D721Med (cell line): ENCODE measurements at places on chromosomes 13 and 19.
A peak's percentile ranks its signal among the peaks of the same experiment; 100 is the strongest.

DNA sequence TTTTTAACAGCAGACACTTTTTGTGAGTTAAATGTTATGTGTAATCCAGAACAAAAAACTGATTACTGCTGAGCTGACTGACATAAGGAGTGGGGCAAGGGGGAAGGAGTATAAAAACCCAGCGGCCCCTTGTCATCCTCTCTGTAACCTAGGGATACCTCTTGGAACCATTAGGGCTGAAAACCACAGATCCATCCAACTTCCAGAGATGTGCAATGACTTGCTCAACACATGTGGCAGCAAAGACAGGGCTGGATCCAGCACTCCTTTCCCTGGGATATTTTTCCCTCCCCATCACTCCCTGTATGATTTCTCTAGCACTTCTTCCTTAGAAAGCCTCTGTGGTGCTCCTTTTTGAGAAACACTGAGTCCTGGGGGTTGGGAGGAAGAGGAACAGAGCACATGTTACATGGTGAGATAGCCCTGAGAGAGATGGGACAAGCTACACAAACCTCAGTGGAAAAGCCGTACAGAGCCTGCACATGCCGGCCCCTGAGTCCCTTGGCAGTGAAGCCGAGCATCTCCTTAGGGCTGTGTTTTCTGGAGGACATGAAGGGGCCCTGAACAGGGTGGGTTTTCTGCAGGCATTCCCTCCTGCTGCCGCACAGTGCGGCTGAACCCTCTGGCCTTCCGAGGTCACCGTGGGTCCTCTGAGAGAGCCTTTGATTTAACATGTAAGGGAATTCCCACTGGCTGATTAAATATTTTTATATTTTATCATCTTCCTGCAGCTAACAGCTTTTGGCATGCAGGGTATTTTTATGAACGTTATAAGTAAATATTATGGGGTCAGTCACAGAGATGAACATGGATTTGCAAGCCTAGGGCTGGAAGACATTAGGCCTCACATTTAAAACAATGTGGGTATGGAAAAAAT lies 219.9 kb downstream of the COG6 start:
- DNase-seq, result no peak

DNA sequence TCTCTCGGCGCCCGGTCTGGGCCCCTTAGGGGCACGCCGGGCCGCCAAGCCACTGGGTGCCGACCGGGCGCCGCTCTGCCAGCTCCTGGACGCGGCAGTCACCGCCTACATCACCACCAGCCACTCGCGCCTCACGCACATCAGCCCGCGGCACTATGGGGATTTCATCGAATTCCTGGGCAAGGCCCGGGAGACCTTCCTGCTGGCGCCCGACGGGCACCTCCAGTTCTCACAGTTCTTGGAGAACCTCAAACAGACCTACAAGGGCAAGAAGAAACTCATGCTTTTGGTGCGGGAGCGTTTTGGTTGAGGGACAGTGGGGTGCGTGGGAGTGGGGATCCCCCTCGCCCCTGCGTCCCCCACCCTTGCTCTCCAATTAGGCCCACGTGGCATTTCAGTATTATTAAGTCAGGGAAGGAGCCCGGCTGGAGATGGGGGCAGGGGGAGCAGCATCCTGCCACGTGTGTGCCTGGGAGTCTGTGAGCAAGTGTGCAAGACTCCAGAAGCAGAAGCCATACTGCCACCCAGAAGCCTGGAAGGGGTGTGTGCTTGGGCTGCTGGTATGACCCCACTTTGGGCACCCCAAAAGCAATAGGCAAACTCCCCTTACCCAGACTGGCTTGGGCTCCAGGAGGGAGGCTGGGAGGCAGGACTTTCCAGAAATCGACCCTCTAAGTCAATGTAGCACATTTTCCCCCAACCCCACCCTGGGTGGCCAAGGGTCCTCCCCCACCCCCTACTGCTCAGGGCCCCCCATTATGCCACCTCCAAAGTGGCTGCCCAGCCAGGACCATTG lies 35.7 kb downstream of the ZSWIM4 start:
- DNase-seq, result no peak

- DNase-seq, result no peak
These were observed 77.0 kb downstream of the STARD13 start for GRCh38 chr13:33208290-33209220.

- DNase-seq, result no peak
These were observed 1286.9 kb upstream of the PCDH20 start for GRCh38 chr13:62702502-62702901.

- DNase-seq, result no peak
These were observed 1756.9 kb downstream of the PCDH9 start for GRCh38 chr13:65473196-65473595.

- no peak for DNase-seq
These were observed 24.9 kb downstream of the PIAS4 start for GRCh38 chr19:4032436-4032835.

GRCh38 chr13:51292000-51292565 lies 47.4 kb upstream of the SERPINE3 start:
- DNase-seq, result no peak

- DNase-seq, result no peak
These were observed 1.3 kb downstream of the SELENOV start for GRCh38 chr19:39516270-39516669.

GRCh38 chr19:10751109-10751953 lies 33.5 kb downstream of the DNM2 start:
- no peak for DNase-seq

GRCh38 chr19:41995959-41996797 lies 2.1 kb upstream of the ATP1A3 start:
- DNase-seq, result peak; percentile 63

DNA sequence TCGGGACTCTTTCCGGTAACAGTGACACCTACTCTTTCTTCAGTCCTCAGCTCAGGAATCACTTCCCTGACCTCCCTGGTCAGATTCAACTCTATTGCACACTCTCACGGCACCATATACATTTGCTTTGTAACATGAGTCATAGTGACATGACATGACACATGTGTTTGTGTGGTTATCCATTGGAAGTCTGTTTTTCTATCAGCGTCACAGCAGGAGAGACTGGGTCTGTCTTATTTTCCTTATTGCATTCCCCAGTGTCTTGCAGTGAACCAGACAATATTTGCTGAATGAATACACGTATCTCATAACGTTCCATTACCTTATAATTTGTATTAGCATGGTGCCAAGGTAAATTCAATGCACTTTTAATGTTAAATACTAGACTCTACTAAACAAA lies 102.0 kb downstream of the DCLK1 start:
- DNase-seq, result no peak

DNA sequence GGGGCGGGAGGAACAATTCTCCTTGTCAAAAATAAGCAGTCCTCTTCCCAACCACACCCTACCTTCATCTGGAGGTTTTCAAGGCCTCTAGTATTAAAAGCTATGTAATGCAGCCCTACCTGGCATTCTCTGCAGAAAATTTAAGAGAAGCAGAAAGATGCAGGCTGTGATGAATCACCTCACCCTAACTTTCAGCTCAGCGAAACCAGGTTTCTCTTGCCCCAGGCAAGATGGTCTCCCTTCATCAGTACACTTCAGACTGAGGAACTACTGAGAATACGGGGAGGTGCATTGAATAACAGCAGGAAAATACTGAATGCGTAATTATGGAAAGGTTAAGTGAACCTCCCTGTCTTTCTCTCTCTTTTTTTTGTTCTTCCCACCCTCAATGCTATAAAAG lies 437.6 kb upstream of the KLF12 start:
- no peak for DNase-seq

- DNase-seq, result no peak
These were observed 48.5 kb downstream of the GAS6 start for GRCh38 chr13:113815151-113816058.
